Activated T-helper 1 cell treated with Interleukin-2 at 50 U/mL for 16 hours (primary cell): ENCODE measurements at places on chromosomes 13 and 19.

- no peak for DNase-seq
These were observed 106.9 kb downstream of the KLF12 start for GRCh38 chr13:74027161-74027779.

GRCh38 chr13:75513271-75513670 is 24.4 kb downstream of the COMMD6 start:
- no peak for DNase-seq

DNA sequence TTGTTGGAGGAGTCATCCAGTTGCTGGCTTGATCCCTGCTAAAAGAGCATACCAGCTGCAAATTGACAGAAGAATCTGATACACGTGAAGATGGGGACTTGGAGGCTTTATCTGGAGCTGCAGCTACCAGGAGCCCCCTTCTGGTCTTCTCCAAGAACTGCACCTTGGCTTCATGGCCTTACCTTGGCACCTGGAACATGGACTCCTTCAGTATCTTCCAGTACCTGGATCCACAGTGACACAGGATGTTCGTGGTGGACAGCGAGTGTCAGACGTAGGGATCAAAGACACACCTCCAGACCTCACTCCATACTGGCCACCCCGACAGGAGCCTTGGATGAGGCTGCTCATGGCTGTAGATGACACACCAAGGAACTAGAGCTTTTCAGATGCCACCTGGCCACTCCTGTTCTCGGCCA is 9.9 kb upstream of the ACSBG2 start:
- peak; percentile 37 for DNase-seq

- no peak for DNase-seq
These were observed 3.2 kb downstream of the SULT2A1 start for GRCh38 chr19:47882890-47883289.

DNA sequence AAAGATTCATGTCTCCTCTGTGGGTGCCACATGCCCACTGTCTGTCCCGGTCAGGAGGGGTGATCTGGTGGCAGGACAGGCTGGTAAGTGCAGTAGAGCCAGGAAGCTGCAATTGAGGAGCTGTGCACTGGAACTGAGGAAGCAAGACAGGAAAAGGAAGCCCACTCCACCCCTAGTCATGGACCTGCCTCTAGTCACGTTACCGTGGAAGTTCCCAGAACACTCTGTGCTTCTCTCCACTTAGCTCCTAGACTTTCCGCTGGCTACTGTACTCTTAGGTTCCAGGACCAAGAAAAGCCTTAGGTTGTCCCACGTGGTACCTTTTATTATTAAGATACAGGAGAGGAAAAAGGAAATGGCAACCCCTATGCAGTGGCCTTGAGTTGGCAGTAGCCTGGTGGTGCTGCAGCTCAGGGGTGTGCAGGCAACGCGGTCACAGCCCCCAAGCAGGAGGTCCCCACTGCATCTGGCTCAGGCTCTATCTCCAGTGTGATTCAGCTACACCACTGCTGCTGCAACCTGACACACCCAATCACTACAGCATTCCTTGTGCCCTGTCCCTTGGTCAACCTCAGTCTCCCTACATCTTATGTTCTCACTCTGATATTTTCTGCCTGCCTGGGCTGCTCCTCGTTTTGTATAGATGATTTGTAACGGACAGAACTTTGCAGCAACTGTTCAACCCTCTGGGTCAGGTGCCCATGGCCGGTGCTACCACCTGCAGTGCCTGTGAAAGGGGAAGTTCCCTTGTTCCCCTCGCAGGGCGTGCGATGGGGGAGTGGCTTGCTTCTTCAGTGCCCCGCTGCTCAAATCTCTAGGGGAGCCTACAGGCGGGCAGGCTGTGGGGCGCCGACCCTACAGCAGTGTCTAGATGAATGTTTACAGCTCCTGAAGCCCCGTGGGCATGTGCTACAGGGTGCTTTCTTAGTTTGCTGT is 24.4 kb upstream of the GPR12 start:
- DNase-seq: no peak
